ENCODE measurements at places on chromosomes 3 and 15. TPM values are rescaled to one million over a fixed set of nuclear protein-coding genes. Genes with fewer than 3 reads are reported as not detected.

The GOLGA6B gene
- not detected for total RNA-seq

GRCh38 chr3:194243172-194243837 is 107.4 kb downstream of the HES1 start:
- no peak overlapping the region for H3K27ac ChIP-seq
- peaks cover 16% of the 10 kb centered on the region for H3K4me1 ChIP-seq
- DNase-seq, result no peak
- no peaks in the 10 kb centered on the region for H3K27me3 ChIP-seq
- H3K36me3 ChIP-seq, result no peaks in the 10 kb centered on the region

The WDR53 gene
- 17.1 TPM for total RNA-seq

DNA sequence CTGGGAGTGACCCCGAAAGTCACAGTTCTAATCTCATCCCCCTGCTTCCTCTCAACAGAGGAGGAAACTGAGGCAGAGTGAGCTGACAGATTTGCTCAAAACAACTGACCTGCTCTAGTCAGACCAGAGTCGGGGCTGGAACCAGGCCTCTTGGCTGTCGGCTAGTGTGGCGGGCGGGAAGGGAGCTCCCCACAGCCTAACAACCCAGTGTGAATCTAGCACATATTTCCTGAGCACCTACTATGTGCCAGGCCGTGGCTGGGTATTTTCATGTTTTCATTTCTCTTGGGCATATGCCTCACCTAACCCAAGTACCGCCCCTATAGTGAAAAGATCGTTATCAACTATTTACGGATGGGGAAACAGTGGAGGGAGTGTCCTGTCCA is 27.2 kb downstream of the GRIP2 start:
- peaks cover 3% of the 10 kb centered on the region for H3K27me3 ChIP-seq
- H3K4me1 ChIP-seq, result peaks cover 3% of the 10 kb centered on the region
- no peak for DNase-seq
- H3K4me3 ChIP-seq, result no peak overlapping the region
- H3K36me3 ChIP-seq, result no peaks in the 10 kb centered on the region

The CP gene
- total RNA-seq, result 7.4 TPM

The SLC22A13 gene
- 0.60 TPM for total RNA-seq

DNA sequence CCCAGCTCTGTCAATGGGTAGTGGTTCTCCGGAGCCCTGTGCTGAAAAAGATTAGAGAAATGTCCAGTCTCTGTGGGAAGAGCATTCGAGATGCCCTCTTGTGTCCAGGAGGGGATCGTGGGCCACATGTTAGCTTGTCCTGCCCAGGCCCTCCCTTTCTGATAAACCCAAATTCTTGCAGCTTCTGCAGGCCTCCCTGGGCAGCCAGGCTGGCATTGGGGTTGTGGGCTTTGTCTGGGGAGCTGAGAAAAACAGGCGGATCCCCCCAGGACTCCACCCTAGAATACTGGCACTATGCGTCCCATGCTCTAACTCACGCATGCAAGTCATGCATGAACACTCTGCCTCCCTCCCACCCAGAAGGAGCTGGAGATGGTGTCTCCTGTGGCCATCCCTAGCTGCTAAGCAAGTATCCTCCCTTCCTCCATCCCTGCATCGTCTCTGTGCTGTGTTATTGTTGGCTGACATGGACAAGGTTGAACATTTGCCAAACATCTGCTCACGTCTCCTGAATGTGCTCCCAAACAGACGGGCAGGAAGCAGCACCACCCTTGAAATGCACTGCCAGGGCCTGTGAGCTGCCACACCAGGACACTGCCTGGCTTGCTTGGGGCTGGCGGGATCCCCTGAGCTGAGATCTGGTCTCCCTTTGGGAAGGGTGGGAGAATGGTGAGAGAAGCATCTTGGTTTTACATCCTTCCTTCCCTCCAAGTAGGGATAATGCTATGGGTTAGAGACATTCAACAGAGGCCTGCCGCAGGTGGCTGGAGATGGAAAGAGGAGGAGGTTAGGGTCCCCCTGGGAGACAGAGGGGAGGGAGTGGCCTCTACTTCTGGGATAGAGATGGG is 26.5 kb downstream of the CFAP161 start:
- no peaks in the 10 kb centered on the region for H3K36me3 ChIP-seq
- DNase-seq, result no peak
- no peak overlapping the region for H3K4me3 ChIP-seq
- H3K27ac ChIP-seq, result no peak overlapping the region
- H3K4me1 ChIP-seq, result peaks cover 7% of the 10 kb centered on the region

DNA sequence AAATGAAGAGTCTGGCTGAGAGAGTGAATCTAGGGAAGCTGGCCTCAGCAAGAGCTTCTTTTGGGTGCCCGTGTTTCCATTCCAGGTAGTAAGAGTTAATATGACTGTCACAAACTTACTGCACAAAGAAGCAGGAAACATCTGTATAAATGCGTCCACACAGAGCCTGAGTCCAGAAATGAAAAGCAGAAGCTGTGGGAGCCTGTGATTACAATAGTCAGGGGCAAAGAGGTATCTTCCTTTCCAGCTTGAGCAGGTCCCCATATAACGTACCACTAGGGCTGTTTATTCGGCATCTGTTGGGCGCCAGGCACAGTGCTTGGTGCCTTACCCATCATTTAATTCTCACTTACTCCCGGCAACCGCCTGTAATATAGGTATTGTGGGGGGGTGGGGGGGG is 40.5 kb upstream of the B3GNT5 start:
- no peak for DNase-seq
- H3K4me3 ChIP-seq, result no peak overlapping the region
- H3K27ac ChIP-seq, result no peak overlapping the region
- peaks cover 24% of the 10 kb centered on the region for H3K4me1 ChIP-seq
- H3K36me3 ChIP-seq, result peaks cover 3% of the 10 kb centered on the region

GRCh38 chr3:186108106-186108940 is 566 bp downstream of the ETV5 start:
- peaks cover 43% of the 10 kb centered on the region for H3K4me1 ChIP-seq
- no peaks in the 10 kb centered on the region for H3K36me3 ChIP-seq
- peaks cover 59% of the 10 kb centered on the region for H3K27me3 ChIP-seq
- H3K4me3 ChIP-seq, result peak overlapping the region; percentile 94

Measured in type B pancreatic cell (in vitro differentiated cells).